Progenitor cell of endocrine pancreas (in vitro differentiated cells): ENCODE measurements at places on chromosomes 16 and 17.
A peak's percentile ranks its signal among the peaks of the same experiment; 100 is the strongest.

DNA sequence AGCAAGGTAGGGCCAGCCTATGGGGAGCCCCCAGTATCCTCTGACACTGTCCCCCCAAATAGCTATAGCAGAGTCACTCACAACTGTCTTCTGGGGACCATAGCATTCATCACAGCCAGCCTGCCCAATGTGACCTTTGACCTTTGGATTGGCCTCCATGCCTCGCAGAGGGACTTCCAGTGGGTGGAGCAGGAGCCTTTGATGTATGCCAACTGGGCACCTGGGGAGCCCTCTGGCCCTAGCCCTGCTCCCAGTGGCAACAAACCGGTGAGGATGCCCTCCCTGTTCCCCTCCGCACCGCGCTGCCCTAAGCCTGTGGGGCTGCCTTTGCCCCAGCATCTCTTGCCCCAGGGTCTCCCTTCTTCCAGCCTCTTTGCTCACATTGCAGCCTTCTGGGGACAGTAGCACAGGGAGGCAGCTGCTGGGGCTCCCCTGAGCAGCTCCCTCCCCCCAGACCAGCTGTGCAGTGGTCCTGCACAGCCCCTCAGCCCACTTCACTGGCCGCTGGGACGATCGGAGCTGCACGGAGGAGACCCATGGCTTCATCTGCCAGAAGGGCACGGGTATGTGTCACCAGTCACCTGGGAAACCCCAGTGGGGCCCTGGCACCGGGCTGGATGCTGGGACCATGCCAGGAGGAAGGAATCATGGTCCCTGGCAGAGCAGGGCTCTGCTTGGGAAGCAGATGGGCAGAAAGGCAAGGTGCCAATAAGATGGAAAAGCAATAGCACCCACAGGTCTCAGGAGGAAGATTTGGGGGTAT lies 61.1 kb downstream of the MRC2 start:
- H3K27ac ChIP-seq: no peak overlapping the region
- no peaks in the 10 kb centered on the region for H3K4me1 ChIP-seq
- no peak for DNase-seq
- H3K4me3 ChIP-seq: no peak overlapping the region
- no peaks in the 10 kb centered on the region for H3K27me3 ChIP-seq

- H3K4me3 ChIP-seq: no peak overlapping the region
- no peaks in the 10 kb centered on the region for H3K36me3 ChIP-seq
- no peak overlapping the region for H3K27ac ChIP-seq
- peaks cover 23% of the 10 kb centered on the region for H3K27me3 ChIP-seq
- DNase-seq: no peak
Observed at GRCh38 chr16:73074382-73074781, 26.5 kb upstream of the ZFHX3 start.

- H3K27ac ChIP-seq: no peak overlapping the region
- no peak for DNase-seq
Observed at GRCh38 chr16:81815429-81815766, 36.3 kb downstream of the PLCG2 start.

DNA sequence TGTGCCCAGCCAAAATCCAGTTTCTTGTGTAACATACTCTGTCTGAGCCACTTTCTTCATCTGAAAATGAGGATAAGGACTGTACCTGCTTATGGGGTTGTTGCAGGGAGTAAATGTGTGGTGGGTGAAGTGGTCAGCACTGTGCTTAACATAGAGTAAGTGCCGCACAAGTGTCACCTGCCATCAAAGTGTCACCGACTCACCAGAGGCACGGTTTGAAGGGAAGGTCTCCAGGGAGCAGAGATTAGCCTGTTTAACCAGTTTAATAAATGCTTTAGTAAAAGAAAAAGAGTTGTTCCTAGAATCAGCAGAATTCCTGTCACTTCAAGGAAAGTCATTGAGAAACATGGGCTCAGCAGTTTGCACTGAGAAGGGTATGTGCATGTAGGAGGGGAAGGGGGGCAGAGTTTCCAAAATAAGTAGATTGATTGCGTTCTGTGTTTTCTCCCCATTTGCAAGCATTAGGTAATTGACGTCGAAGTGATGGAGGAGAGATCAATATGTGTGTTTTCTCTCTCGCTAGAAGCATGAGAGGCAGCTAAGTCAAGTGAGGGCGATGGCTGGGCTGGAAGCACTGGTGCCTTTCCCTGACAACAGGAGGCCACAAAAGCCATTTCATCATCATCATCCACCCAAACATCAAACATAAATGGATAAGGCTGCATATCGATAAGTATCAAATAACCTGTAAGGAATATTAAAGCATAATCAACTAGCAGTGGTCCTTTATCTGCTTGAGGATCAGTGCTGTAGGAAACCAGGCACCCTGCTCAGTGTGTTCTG lies 19.1 kb downstream of the FAM20A start:
- peaks cover 41% of the 10 kb centered on the region for H3K4me1 ChIP-seq
- H3K27ac ChIP-seq: peak overlapping the region; percentile 76
- peaks cover 2% of the 10 kb centered on the region for H3K36me3 ChIP-seq
- peak overlapping the region; percentile 11 for H3K4me3 ChIP-seq

- peaks cover 10% of the 10 kb centered on the region for H3K4me1 ChIP-seq
- no peak for DNase-seq
- no peak overlapping the region for H3K27ac ChIP-seq
- H3K36me3 ChIP-seq: peaks cover 8% of the 10 kb centered on the region
Observed at GRCh38 chr17:83012868-83013778, 66.3 kb upstream of the METRNL start.

DNA sequence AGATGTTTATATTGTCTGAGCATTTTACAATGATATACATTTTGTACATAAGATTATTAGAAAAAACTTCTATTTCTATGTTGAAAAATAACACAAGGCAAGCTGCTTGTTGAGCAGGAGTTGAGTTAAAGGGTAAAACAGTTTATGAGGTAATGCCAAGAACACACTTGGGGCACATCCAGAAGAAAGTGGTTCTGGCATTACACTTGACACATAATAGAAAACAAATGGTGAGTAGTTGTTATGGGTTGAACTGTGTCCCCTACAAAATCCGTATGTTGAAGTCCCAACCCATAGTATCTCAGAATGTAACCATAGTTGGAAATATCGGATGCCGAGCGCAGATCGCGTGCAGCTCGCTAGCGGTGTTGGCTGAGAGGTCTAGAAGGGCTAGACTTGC lies 354.3 kb upstream of the GOT2 start:
- H3K4me3 ChIP-seq: no peak overlapping the region
- no peaks in the 10 kb centered on the region for H3K4me1 ChIP-seq
- H3K27ac ChIP-seq: no peak overlapping the region
- DNase-seq: no peak

DNA sequence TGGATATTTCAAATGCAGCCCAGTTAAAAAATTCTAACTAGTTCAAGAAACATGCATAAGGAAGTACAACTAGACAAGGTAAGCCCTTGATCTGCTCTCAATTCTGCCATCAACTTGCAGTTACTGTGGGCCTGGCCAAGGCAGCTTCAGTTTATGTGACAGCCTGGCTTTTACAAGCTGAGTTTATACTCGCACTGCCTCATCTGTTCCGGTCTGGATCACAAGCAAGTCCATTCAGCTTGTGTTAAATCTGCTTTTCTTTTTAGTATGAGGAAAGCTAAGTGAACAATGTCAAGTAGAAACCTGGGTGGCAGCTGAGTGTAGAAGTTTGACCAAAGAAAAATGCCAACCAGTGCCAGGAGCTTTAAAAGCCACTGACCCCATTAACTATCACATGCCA lies 76.6 kb upstream of the CORO6 start:
- DNase-seq: no peak
- peaks cover 6% of the 10 kb centered on the region for H3K36me3 ChIP-seq
- H3K4me3 ChIP-seq: no peak overlapping the region

- no peaks in the 10 kb centered on the region for H3K27me3 ChIP-seq
- DNase-seq: no peak
- H3K4me1 ChIP-seq: peaks cover 48% of the 10 kb centered on the region
Observed at GRCh38 chr17:72031219-72031884, 89.5 kb upstream of the SOX9 start.

GRCh38 chr16:81453091-81453728 lies 8.6 kb downstream of the CMIP start:
- no peak overlapping the region for H3K4me3 ChIP-seq
- H3K36me3 ChIP-seq: peaks cover 4% of the 10 kb centered on the region
- no peak for DNase-seq
- H3K4me1 ChIP-seq: peaks cover 38% of the 10 kb centered on the region
- H3K27me3 ChIP-seq: no peaks in the 10 kb centered on the region

GRCh38 chr16:84484579-84485254 lies 19.7 kb downstream of the MEAK7 start:
- H3K36me3 ChIP-seq: peaks cover 21% of the 10 kb centered on the region
- DNase-seq: peak; percentile 47
- no peak overlapping the region for H3K4me3 ChIP-seq
- H3K27me3 ChIP-seq: no peaks in the 10 kb centered on the region
- H3K4me1 ChIP-seq: peaks cover 1% of the 10 kb centered on the region

GRCh38 chr17:56798916-56799315 lies 34.8 kb downstream of the C17orf67 start:
- H3K27me3 ChIP-seq: peaks cover 19% of the 10 kb centered on the region
- no peaks in the 10 kb centered on the region for H3K36me3 ChIP-seq

DNA sequence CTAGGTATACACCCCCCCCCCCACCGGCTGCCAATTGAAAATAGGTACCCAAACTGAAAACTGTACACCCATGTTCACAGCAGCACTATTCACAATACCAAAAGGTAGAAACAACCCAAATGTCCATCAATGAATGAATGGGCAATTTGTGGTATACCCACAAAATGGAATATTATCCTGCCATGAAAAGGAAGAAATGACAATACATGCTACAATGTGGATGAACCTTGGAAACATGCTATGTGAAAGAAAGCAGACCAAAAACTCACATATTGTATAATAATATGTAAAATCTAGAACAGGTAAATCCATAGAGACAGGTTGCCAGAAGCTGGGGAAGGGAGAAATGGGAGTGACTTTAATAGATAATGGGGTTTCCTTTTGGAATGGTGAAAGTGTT lies 417.5 kb downstream of the UTP18 start:
- H3K27me3 ChIP-seq: peaks cover 3% of the 10 kb centered on the region
- H3K27ac ChIP-seq: no peak overlapping the region
- no peaks in the 10 kb centered on the region for H3K36me3 ChIP-seq
- H3K4me3 ChIP-seq: no peak overlapping the region

DNA sequence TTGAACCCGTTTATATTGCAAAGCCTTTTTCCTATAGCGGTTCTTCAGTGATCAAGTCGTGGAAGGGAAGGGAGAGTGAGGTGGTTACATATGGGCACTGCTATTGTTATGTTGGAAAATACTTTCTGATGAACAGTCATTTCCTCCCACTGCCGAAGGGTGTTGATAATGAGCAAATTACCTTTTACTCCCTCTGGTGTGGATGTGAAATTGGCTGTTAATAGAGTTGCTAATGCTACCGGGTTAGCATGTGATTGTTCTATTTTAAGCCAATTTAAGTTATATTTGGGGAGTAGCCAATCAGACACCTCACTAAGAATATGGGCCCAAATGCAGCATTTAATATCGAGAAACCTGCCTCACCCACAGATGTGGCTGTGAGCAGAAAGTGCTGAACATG lies 15.6 kb upstream of the PMFBP1 start:
- H3K4me1 ChIP-seq: no peaks in the 10 kb centered on the region
- H3K4me3 ChIP-seq: no peak overlapping the region
- H3K27ac ChIP-seq: no peak overlapping the region
- no peaks in the 10 kb centered on the region for H3K27me3 ChIP-seq
- no peak for DNase-seq
- peaks cover 3% of the 10 kb centered on the region for H3K36me3 ChIP-seq

- H3K4me1 ChIP-seq: peaks cover 6% of the 10 kb centered on the region
- H3K4me3 ChIP-seq: no peak overlapping the region
- no peaks in the 10 kb centered on the region for H3K36me3 ChIP-seq
- no peak overlapping the region for H3K27ac ChIP-seq
Observed at GRCh38 chr16:86794216-86794864, 216.0 kb downstream of the FOXL1 start.
